KG1 (cell line): ENCODE measurements at places on chromosomes 1 and 21.

- no peak for DNase-seq
Measured at GRCh38 chr1:161946071-161946987, 77.3 kb downstream of the OLFML2B start.

- DNase-seq = no peak
Measured at GRCh38 chr1:20983297-20983889, 193.3 kb downstream of the EIF4G3 start.

DNA sequence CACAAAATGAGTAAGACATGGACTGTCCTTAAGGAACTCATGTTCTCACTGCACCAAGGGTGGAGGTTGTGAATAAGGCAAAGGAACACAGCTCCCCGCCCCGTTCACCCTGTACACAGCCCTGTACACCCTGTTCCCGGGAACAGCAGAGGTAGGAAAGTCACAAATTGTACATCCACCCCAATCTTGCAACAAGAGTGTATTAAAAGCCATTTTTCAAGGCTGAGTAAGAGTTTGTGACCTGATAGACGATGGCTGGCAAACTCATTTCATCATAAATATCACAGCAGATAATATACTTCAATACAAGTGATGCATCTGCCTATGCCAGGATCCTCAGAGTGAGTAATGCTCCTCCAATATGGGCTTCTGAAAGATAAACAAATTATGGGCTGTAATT lies 52.5 kb upstream of the CAMK1G start:
- no peak for DNase-seq

- DNase-seq = no peak
Measured at GRCh38 chr1:1889847-1890505, 911 bp downstream of the GNB1 start.

GRCh38 chr1:22529901-22530621 lies 33.2 kb upstream of the EPHA8 start:
- DNase-seq = no peak
